ENCODE measurements at places on chromosomes 2 and 18. TPM values are rescaled to one million over a fixed set of nuclear protein-coding genes. Genes with fewer than 3 reads are reported as not detected.

The C2orf80 gene
- 1.0 TPM for total RNA-seq

The KCNF1 gene
- total RNA-seq: 1.1 TPM

The EVA1A gene
- 3.8 TPM for total RNA-seq

DNA sequence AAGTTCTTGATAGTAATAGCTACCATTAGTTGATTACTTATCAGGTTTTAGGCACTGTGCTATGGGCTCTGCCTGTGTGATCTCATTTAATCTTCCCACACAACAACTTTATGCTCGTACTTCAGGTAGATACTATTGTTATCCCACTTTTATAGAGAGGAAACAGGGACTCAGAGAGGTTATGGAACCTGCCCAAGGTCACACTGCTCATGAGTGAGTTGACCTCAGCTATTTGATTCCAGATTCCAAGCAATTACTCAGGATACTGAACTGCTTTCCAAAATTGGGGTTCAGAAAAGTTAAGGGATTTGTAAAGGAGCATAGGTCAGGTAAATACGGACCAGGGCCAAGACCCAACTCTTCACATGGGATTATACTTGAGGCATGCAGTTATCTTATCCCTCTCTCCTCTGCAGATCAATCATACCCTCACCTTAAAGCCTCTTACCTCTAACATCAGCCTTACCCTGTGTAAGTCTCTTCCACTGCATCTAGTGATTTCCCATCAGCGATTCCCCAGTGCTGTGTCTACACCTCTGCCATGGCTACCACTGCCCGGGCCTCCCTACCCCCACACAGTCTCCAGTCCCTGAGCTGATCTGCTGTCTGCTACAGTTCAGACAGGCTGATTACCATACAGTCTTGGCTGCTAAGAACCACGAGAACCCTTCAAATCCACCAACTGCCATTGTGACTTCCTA, 74.4 kb downstream of the ANTXR1 start:
- DNase-seq: no peak

DNA sequence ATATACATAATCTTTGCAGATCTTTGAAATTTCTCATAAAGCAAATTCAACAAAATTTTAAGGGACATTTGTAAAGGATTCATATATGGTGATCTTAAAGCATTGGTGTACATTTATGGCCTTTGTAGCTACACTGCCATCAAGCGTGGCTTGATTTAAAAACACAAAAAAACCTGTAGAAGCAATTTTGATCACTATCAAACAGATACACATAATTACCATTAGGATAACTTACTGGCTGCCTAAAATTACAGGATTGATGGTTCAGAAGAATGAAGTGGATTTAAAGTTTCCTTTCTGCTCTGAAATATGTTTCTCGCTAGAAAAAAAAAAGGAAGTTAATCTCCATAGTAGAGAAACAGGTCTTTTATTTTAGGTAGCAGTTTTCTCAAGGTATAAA, 31.4 kb downstream of the MAPRE2 start:
- no peak for DNase-seq

DNA sequence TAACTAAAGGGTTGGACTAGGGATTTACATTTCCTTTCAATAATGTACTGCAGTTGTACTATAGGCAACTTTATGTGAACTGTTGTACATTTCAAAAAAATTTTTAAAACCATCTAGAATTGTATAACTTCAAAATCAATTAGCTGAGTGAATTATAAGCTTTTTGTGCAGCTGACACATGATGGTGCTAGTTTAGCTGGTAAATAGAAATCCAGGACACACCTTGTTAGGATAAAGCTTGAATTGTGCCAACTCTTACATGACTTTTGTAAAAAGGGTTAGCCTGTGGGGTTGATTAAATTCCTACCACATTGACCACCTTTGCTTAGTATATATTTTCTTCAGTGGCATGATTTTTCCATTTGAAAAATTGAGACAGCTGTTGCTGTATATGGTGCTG, 104.4 kb downstream of the CPS1 start:
- DNase-seq: no peak
